GOT3 (cell line): ENCODE measurements at places on chromosomes 1 and 21.

GRCh38 chr1:181180407-181181031, 92.0 kb downstream of the IER5 start:
- no peak for DNase-seq

DNA sequence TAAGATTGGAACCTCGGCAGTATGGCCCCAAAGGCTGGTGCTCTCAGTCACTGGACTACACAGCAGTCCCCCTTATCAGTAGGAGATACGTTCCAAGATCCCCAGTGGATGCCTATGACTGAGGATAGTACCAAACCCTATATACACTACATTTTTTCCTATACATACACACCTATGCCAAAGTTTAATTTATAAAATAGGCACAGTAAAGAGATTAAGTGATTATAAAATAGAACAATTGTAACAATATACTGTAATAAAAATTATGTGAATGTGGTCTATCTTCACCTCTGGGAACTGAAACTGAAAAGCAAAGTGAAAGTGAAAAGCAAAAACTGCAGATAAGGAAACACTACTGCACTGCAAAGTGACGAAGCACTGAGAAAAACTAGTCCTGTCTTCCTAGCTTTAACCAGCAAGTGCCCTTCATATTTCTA, 96.8 kb downstream of the INTS7 start:
- DNase-seq: no peak

DNA sequence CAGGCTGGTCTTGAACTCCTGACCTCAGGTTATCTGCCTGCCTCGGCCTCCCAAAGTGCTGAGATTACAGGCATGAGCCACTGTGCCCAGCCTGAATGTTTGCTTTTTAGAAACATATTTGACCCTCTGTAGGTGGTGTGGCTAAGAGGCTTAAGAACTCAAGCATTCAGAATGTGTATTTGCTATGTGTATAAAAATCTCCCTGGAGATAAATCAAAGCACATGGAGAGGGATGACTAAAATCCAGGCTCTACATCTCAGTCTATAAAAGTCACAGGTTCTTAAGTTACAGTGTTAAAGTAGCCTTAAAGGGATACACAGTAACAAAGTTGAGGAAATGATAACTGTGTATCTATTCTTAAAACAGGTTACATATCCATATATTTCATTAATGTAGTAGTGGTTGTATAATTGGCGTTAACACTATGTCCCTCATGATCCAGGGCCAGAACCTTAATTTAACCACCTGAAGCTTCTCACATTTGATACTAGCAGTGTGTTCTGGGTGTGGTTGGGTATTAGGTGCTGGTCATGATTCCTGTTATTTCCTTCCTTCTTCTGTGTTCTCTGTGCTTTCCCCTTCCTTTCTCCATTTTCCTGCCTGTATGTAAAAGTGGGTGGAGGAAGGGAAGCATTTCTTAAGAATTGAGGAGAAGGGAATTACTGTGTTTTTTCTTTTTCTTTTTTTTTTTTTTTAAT, 16.2 kb downstream of the GIPC2 start:
- no peak for DNase-seq

DNA sequence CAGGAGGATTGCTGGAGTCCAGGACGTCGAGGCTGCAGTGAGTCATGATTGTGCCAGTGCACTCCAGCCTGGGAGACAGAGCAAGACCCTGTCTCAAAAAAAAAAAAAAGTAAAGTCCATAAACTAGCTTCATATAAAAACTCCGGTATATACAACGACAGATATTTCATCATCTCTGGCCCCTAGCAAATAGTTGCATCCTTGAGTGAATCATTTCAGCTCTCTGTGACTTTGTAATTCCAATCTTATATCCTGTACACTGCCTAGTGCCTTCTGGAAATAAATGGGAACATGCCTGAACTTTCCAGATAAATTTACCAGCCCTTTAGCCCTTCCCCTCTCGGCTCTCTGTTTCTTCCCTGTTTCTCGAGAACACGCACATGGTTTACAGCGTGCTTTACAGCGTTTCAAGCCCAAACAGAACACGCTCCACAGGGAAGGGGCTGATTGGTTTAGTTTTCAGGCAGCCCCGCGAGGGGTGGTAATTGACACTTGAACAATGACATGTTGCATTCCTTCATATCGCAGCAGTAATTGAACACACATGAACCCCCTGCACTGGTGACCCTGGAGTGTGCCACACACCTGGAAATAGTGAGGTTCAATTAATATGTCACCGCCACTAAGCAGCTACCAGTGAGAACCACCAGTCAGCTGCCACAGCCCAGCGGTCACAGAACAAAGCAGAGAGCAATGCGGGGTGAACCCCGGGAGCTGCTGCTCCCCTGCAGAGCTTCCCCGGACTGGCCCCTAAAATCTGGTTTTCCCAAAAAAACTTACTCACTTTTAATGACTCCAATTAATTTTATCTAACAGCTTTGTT, 35.7 kb upstream of the SIM2 start:
- no peak for DNase-seq

- DNase-seq: no peak
These were observed 34.7 kb downstream of the IFNAR1 start for GRCh38 chr21:33359446-33359845.

DNA sequence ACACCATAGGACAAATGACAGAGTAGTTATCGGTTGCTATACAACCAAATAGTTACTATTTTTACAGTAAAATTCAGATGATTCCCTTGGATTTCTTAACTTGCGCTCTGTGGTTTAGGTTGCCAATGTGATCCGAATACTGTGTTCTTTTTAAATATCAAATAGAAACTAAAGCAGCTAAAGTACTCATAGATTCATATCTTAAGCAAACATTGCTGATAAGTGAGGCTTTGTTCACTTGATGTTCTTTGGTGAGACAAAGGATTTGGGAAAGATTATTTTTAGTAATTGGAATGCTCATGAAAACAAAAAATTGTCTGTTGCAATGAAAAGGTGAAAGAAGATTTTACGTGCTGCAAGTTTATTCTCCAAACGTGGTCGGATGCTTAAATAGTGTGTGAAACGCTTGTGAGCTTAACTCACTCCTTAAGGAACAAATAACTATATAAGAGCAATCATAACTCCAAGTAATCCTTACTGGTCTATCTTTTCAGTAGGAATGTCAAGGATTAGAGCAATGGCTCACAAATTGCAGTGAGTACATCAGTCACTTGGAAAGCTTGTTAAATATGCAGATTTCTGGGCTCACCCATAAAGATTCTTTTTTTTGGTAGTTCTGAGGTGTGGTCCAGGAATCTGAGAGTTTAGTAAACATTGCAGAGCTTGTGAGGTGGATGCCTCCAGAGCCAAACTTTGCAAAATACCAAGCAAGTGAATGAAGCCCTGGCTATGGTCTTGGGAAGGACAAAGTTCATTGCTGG, 31.8 kb upstream of the PDC start:
- no peak for DNase-seq

DNA sequence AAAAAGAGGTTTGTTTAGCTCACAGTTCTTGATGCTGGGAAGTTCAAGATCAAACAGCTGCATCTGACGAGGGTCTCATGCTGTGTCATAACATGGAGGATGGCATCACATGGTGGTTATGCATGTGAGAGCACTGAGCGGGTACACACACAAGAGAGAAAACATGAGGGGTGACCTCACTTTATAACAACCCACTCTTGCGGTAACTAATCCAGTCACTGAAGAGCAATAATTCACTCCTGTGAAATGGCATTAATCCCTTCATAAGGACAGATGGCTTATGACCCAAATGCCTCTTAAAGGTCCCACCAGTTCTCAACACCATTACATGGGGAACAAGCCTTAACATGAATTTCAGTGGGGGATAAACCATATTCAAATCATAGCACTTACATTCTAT, 23.2 kb upstream of the CHIT1 start:
- no peak for DNase-seq

GRCh38 chr1:54952950-54953718, 27.3 kb upstream of the TMEM61 start:
- no peak for DNase-seq

DNA sequence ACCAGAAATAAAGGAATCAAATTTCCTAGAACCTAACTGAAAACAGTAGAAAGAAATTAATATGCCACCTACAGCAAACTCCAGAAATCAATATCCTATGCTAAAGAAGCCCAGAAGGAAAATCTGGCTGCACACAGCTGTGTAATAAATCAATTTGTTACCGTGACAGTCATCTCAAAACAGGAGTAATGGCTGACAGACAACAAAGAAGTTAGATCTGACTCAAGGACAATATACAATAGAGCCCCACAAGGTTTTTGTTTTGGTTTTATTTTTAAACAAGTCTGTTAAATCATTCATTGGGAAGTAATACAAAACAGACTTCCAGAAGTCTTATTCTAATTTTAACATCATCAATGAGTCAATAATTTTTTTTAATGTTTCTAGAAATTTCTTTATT, 168.4 kb downstream of the RERE start:
- DNase-seq: no peak

DNA sequence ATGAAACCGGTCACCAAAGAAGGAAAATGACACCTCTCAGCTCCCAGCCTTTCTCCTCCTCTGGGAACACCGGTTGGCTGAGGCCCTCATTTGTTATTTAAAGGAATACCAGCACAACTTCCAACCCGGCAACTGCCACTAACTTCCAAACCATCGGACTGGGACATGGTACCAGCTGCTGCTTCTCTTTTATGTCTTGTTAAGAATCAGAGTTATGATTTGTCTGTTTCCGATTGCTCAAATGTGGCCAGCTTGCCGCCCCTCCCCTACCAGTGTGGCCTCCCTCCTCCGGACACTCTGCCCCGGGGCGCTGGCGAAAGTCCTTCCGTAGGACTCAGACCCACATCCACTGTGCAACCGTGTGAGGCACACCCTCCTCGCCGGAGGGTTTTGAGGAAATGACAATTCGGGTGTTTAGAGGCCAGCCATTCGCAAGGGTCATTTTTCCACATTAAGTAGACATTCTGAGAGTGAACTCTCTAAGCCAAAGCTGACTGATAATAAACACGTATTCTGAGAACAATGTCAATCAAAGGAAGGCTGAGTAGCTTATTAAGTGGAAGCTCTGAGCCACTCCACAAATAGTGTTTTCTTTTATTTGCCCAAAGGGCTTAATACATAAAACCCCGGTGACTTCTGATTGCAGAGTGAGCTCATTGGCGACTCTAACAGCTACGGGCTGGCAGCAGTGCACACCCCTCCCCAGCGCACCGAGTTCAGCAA, 5.5 kb downstream of the RIPK4 start:
- no peak for DNase-seq

- no peak for DNase-seq
These were observed 16.2 kb upstream of the GBP2 start for GRCh38 chr1:89142160-89142559.

- DNase-seq: peak; percentile 5
These were observed 12.6 kb upstream of the PSMA5 start for GRCh38 chr1:109438798-109439297.

- no peak for DNase-seq
These were observed 199.1 kb downstream of the USP25 start for GRCh38 chr21:15928686-15929425.

DNA sequence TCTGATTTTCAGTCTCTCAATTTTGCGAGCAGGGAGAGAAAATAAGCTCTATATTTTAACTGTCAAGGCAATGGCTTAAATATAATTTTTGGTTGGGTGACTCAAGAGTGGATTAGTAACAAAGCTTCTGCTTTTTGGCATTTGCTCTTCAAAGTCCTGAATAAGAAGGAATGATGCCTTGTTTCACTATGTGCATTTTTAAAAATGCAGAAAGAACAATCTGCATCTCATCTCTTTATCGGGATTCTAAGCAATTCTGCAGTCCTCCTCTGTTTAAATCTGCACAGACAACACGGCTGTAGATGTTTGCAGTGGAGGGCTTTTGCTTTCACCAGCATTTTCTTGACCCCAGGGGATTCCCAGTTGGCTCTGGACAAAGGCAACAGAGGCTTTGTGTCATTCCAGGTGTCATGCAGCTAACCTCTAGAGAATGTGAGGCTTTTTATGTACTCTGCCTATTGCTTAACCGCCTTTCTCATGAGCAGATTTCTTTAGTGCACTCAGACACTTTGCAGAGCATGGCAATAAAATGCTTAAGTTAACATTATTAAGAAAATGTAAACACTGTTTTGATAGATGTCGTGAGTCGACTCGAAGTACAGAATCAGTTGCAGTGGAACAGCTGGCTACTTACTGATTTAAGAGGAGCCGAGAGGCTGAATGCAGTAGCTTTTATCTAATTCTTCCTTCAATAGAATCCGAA, 783.2 kb upstream of the NEGR1 start:
- no peak for DNase-seq

DNA sequence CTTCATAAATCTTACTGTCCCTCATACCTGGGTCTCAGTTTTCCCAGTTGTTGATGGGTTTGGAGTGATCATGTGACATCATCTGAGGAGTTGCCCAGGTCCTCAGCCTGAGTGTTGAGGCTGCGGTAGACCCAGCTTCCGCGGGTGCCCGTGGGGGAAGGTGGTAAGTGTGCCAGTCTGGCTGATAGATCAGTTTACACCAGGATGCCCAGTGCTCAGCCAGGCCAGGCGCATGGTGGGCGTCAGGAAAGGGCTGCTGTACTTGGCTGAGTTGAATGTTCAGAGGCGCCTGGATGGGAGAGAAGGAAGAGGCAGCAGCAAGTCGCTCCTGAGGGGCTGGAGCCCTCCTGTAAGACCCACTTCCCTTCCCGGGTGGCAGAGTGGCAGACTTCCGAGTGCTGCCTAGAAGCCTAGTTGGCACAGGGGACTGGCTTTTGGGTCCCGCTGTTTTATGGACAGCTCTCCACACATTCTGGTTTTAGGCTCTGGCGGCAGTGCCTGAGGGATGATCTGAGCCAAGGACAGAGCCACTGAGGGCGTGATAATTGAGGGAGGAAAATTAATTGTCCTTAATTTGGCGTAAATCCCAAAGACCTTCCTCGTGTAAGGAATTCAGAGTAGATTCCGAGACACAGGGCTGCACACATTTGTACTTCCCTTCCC, 35.8 kb downstream of the PTPRF start:
- DNase-seq: no peak

GRCh38 chr1:169648709-169649108, 18.8 kb upstream of the SELP start:
- no peak for DNase-seq

DNA sequence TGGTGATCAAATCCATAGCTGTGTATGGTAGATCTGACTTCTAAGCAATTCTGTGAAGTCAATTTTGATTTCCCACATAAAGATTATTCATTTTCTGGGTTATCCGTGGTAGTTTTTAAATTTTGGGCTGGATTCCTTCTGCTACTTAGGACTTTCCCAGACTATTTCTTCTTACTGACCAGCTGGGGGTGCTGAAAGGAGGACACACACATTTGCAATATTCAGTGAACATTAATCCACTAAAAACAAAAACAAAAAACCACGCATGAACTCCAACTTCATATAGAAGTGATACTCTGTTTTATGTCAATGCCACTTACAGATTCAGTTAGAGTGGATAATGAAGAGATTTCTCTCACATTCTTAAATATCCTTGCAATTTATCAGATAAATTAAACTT, 105.4 kb downstream of the KCTD3 start:
- no peak for DNase-seq

- no peak for DNase-seq
These were observed 4.8 kb downstream of the ITLN1 start for GRCh38 chr1:160880216-160880615.

- no peak for DNase-seq
These were observed 18.4 kb upstream of the FRRS1 start for GRCh38 chr1:99784809-99785255.

- no peak for DNase-seq
These were observed 353.6 kb downstream of the RRAGC start for GRCh38 chr1:38505944-38506343.

- DNase-seq: no peak
These were observed 15.5 kb downstream of the MX1 start for GRCh38 chr21:41441546-41441945.
